ENCODE measurements at places on chromosomes 7 and 10.

GRCh38 chr10:29849126-29849833 lies 210.1 kb downstream of the JCAD start:
- no peak for DNase-seq

DNA sequence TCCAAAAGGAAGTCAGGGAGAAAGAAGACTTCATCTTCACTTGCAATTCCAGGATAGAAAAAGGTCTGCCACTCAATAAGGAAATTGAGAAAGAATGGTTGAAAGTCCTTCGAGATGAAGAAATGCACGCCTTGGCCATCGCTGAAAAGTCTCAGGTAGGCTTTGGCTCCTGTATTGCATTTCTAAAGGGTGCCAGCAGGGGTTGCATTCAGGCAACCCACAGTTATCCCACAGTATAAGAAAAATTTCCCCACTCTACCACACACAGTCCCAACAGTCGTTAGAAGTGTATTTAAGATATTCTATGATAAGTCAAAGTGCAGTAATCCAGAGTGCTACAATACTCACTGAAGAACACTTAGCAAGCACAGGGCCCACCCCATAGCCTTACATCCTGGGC lies 93.4 kb upstream of the FGL2 start:
- no peak for DNase-seq

- no peak for DNase-seq
These were observed at the start of gene INA for GRCh38 chr10:103276896-103277712. INA (plus strand) TSS chr10:103277138; CDS start chr10:103277212, 74 bp downstream.

DNA sequence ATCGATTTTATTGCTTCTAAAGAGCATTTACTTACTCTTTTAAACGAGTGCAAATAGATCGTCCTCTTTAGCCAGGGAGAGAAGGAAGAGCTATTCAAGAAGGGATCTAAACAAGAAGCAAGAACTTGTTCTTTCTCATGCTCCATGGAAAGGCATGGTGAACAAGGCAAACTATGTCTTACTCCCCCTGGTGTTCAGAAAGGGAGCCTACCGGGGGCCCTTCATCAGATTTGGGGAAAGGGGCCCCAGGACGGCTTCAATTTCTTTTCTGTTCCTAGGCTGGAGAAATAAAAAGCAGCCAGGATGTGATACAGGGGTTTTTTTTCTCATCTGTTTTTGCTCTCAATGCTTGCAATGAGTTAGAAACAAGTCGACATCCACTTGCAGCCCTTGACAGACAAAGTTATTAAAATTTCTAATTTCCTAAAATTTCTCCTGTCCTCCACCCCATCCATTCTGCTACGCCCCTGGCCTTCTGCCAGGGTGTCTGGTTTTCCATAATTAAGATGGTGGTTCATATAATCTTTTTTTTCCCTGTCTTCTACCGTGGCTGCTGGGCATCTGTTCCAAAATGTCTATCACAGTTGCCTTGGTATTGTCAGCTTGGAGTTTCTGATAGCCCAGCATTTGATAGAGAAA lies 214.4 kb downstream of the CREB5 start:
- no peak for DNase-seq

DNA sequence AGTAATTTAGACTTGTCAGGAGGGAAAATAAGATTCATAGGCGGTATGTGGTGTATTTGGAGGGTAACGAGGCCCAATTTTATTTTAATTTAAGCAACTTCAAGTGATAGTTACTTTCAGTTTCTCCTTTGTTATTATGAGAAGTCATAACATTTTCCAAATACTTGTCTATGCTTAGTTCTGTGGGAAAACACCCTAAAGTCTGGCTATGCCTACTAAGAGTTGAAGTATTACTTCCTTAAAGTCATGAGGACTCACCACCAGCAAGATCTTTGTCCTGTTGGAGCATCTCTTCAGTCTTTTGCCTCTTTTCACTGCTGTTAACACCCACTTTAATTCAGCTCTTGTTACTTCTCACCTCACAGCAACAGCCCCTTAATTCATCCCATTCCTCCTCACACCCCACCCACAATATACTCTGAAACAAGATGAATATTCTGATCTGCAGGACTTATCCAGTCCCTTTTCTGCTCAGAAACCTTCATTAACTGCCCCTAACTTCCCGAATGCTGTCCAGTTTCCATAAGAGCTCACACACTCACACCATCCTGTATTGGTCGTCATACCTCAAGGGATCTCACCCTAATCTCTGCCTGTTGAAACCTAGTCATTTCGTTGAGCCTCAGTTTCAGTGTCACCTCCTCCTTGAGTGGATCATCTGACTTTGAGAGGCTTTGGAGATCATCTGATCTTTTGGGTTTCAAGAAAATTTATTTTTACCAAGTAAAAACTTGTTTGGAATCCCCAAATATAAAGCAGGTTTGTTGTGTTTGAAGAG lies 61.3 kb downstream of the DNAH11 start:
- DNase-seq, result no peak

DNA sequence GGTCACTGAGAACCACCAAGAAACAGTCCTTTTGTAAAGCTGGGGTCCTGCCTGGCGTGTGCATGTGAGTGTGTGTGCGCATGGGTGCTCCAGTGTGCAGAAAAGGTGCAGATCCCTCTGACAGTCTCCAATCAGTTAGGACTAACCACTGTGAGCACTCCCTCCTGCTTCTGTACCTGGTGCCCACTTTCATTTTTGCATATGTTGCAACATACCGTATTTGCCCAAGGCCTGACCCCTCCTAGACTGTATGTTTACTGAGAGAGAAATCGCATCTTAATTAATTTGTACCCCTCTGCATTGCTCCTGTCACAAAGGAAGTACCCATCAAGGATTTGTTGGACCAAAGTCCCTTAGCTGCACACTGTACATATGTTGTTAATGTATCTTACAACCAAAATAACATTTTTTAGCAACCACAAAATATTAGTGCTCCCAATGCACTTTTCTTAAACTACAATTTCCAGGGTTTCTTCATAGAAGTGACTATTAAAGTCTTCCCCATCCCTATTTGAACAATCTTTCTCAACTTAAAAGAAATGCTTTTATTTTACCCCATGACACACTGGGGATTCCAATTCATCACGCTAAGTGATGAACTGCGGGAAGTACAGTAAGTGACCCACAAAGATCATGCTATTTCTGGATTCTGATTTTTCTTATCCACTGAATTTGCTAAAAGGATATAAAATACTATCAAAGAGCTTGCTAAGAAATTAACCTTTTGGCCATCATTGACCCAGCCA lies 16.6 kb downstream of the PAXIP1 start:
- DNase-seq, result no peak

DNA sequence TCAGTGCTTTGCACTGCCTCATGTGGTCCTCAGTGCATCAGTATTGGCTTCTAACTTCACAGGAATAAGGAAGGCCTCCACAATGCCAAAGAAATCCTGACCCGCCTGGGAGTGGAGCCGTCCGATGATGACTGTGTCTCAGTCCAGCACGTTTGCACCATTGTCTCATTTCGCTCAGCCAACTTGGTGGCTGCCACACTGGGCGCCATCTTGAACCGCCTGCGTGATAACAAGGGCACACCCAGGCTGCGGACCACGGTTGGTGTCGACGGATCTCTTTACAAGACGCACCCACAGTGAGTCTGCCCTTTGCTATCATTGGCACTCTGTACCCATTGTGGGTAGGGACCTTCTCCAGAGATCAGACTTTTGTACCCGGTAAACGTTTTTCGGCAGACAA lies 36.9 kb downstream of the TACR2 start:
- no peak for DNase-seq

GRCh38 chr10:58109731-58110130 lies 158.0 kb downstream of the IPMK start:
- DNase-seq, result no peak

DNA sequence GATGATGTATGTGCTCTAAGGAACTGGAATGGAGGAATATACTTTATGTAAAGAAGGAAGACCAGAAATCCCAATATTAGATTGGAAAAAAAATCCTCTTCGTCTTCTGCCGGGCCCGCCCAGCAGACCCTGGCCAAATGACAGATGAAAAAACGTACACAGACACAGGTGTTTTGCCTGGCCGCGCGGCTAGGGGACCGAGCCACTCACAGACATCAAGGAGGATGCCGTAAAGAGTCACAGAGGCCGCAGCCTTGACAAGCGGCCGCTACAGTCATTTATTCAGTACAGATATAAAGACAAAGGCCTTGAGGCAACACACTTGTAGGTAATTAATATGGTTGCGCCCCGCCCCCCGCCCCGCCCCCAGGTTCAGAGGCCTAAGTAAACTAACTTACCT lies 594.1 kb downstream of the GRM8 start:
- no peak for DNase-seq

GRCh38 chr10:22713853-22714478 lies 412 bp downstream of the PIP4K2A start:
- peak; percentile 14 for DNase-seq

- DNase-seq, result no peak
These were observed 37.6 kb downstream of the EEPD1 start for GRCh38 chr7:36190447-36191291.

DNA sequence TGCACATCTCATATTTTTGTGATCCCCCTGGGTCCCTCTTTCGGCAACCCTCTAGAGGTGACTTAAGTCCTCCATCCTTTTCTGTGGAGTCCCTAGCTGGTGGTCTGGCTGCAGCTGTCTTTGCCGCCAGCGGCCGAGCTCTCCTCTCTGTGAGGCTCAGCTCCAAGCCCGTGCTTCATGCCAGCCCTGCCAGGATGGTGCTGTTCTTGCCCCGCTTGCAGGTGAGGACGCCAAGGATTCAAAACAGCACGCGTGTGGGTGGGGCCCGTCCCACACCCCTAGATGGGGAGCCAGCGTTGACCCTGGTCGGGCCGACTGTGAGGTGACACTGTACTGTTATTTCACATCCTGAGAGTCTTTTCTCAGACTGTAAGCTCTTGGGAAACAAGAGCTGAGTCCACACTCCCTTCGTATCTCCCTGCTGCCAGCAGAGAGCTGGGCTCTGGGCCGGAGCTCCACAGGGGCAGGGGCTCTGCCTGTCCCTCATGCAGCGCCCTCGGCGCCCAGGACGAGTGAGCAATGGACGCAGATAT lies 36.6 kb upstream of the GJD4 start:
- DNase-seq, result no peak
